ENCODE measurements at places on chromosomes 7 and 10.

GRCh38 chr7:101712652-101713051, 83.6 kb upstream of the MYL10 start:
- DNase-seq: no peak

- DNase-seq: no peak
Measured at GRCh38 chr7:120165227-120165626, 107.7 kb upstream of the KCND2 start.

DNA sequence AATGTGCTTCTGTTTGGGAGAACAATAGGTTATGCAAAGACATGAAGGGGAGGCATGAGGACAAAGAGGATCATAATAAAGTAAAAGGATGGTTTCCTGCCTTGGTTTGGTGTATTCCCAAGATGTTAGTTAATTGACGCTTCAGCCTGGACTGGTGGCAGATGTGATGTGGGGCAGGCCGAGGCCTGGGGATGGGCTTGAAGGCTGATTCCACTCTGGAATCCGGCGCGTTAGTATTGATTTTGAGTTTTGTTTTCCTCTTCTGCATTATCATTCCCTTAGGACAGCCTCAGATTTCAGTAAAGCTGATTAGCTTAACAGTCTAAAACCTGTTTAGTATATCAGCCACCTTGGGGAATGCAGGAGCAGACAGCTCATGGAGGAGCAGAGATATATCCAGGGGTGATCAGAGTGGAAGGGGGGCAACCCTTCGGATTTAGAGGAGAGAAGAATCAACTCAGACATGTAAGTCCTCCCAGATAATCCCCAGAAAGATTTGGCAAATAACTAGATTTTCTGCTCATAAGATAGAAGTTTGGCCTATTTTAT, 159.8 kb upstream of the MTPN start:
- no peak for DNase-seq

- peak; percentile 86 for DNase-seq
Measured at GRCh38 chr7:48035301-48035966, at the start of gene C7orf57. Gene C7orf57 (plus strand): TSS chr7:48035543. CDS start chr7:48036309, 766 bp downstream.

DNA sequence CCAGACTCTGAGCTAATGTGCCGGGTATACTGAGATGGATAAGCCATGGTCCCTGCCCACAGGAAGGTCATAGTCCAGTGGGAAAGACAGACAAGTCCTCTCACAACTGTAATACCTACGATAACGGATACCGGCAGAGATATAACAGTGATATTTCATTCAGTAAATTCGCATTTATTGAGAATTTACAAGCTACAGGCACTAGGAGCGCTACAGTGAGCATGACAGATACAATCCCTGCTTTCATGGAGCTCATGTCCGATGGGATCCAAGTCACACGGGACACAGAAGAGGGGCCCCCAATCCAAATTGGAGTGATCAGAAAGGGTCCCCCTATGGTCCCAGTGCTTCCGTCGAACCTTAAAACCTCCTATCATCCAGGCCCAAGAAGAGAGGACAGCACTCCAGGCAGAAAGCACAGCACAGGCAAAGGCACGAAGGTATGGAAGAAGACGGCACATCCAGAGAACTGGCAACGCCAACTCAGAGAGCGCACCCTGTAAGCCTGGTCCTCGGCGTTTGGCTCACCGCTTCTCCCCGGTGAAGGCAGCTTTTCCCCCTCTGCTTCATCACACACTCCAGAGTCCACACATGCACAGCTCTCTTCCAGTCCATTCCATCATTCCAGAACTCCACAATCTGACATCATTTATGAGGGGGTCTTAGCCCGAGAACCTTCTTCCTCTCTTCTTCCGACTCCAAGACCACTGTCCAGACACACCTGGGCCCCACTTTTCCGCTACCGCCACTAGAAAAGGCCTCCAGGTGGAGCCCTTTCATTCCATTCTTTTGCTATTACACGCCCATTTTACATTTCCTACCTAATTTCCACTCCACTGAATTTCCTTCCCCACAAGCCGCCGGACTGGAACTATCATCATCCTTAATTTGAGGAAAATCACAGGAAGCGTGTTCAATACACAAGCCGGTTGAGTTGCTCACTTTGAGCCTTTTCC, 47.8 kb upstream of the NKX2-3 start:
- DNase-seq: no peak

DNA sequence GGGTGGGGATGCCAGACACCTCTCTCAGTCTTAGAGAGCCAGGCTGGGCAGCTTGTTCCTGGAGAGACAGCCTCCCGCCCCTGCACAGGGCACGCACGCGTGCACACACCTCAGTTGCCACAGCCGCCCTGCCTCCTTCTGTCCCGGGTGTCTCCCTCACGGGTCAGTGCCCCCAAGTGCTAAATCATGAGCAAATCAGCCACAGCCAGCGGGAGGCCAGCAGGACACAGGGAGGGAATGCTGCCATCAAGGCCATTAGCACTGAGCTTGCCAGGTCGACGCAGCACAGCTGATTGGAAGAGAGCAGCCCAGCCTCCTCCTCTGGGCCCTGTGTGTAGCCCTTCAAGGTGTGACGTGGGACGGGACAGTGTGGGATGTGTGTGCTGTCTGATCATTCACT, 130.4 kb downstream of the CDH23 start:
- DNase-seq: no peak

DNA sequence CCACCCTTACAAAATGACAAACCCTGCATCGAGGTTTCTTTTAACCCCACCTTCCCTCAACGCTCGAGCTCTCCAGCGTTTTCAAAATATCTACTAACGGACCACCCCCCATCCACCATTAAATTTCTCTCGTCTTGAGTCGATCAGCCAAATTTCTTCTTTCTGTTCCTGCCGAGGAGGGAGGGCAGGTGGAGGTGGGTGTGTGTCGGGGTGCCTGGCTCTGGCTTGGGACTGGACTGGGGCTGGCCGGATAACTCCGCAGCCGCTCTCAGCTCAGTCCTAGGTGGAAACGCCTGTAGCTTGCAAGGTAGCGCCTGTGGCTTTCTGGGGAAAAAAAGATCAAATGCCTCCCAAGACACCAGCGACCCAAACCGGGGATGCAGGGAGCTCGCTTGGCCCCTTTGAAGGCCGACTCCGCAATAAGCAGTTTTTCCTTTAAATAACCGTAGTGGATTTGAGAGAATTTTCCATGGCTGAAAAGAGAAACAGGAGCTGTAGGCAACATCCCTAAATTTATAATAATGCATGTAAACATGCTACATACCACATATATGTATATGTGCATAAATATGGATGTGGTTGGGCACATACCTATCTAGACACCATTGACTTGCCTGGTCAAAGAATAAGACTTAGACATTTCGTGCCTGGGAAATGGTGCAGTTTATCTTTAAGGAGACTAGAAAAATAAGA, 1.9 kb upstream of the TMEM178B start:
- no peak for DNase-seq

- peak; percentile 31 for DNase-seq
Measured at GRCh38 chr10:10677479-10677878, 340.2 kb upstream of the CELF2 start.

- DNase-seq: no peak
Measured at GRCh38 chr7:77217474-77218185, 18.0 kb upstream of the FGL2 start.

- no peak for DNase-seq
Measured at GRCh38 chr10:36345807-36346206, 703.7 kb upstream of the FZD8 start.
